ENCODE measurements at places on chromosomes 4 and X.

GRCh38 chr4:5931526-5931925, 38.6 kb upstream of the CRMP1 start:
- DNase-seq: no peak

- no peak for DNase-seq
These were observed 136.2 kb downstream of the SHROOM4 start for GRCh38 chrX:50677789-50678188.

GRCh38 chrX:16778545-16778944, 7.7 kb upstream of the TXLNG start:
- no peak for DNase-seq

DNA sequence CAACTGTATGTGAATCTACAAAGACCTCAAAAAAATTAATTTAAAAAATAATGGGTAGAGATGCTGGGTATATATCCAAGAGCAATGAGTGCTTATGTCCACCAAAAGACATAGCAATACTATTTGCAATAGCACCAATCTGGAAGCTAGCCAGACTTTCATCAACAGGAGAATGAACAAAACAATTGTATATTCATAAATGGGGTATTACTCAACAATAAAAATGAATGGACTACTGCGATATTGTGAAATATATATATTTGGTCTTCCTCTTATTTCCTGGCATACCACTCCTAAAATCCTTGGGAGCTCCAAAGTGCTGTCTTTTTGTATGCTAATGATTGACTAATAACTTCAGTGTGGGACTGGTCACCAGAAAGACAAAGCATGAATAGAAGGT, 77.5 kb downstream of the MSN start:
- no peak for DNase-seq

DNA sequence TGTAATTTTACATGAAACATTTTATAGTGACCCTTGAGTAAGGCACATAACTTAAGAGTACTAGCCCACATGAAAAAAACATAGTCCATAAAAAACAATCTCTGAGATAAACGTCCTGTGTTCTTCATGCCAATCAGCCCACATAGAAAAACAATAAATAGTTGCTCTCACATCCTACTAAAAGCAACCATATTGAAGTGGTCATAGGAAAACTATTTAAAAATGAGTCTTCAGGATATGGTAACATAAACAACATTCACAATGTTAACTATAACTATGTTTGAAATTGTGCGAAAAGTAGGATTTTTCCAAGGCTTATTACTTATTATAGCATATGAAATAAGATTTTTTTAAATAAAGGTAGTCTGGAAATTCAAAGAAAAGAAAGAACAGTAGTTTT, 77.1 kb upstream of the EPHA5 start:
- DNase-seq: no peak

DNA sequence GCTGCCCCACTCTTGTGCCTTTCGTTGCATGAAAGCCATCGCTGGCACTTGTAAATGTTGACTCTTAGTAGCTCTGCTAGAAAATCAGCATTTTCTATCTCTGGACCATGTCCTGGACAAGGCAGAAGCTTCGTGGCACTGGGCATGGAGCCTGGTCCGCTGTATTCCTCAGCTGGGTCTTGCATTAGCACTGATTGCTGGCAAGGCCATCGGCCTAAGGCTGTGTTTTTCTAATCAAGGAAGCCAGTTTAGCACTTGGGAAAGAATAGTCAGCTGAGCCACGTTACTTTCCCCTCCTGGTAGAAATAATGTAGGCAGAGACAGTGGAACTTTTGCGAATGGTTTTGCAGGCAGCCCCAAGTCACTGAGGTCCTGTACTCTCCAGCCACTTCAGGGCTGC, 180.2 kb upstream of the EOLA2 start:
- DNase-seq: no peak

DNA sequence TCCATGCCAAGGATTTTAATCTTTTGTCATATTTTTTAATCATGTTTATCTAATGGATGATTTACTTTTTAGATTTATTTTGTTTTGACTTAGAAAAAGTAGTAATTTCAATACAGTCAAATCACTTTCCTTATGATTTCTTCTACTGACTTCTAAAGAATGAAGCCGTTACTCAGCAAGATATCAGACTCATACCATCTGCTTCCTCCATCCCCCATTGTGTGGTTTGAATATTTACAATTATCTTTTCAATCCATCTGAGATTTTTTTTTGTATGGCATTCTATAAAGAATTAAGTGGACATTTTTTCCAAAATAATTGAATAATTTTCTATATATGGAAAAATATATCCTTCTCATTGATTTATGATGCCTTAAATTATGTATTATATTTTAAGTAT, 565.4 kb upstream of the ATOH1 start:
- no peak for DNase-seq

Measured in activated T-helper 1 cell treated with Interleukin-2 at 50 U/mL for 16 hours (primary cell).